Activated naive CD8-positive, alpha-beta T cell treated with anti-CD3 and anti-CD28 coated beads, Interleukin-2, amount 10 ng/mL, durations not matched to agents 7 days and 5 days (primary cell): ENCODE measurements at places on chromosomes 13 and 19. TPM values are rescaled to one million over a fixed set of nuclear protein-coding genes. Genes with fewer than 3 reads are reported as not detected.

DNA sequence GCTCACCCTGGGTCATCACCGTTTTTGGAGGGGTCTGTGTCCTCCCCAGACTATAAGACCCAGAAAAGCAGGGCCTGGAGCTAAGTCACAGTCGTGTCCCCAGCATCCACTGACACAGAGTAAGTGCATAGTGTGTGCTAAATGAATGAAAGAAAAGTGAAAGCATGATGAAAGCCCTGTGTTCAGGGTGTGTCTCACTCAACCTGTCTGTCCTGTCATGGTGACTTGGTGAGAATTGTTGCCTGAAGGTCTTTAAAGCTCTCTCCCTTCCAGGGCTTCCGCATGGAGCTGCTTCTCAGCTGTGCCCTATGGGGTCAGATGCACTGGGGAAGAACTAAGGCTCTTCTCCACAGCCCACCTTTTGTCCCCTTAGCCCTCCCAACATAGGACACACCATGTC is 20.5 kb upstream of the IGFL1 start:
- no peak overlapping the region for H3K27ac ChIP-seq
- no peaks in the 10 kb centered on the region for H3K36me3 ChIP-seq
- DNase-seq = no peak

- peak overlapping the region; percentile 2 for H3K27ac ChIP-seq
- H3K4me3 ChIP-seq = no peak overlapping the region
- peaks cover 15% of the 10 kb centered on the region for H3K27me3 ChIP-seq
- peaks cover 11% of the 10 kb centered on the region for H3K4me1 ChIP-seq
- DNase-seq = no peak
These were observed 41.9 kb upstream of the SPATA13 start for GRCh38 chr13:24118576-24118975.

DNA sequence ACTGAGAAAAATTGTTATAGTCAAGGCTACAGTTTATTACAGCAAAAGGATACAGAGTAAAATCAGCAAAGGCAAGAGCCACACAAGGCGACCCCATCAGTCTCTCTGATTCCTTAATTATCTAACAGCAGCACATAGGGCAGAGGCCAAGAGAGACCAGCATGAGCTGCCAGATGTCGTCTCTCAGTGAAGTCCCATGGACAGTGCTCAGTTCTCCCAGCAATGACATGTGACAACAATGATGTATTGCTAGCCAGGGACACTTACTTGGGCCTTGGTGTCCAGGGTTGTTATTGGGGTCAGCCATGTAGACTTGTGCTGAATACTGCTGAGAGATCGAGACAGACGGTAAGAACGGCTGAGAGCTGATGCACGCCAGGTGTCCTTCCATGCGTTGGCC is 22.3 kb downstream of the ZSWIM9 start:
- H3K36me3 ChIP-seq = peaks cover 24% of the 10 kb centered on the region
- DNase-seq = no peak
- no peak overlapping the region for H3K4me3 ChIP-seq
- H3K27me3 ChIP-seq = no peaks in the 10 kb centered on the region

The C2CD4C gene
- not detected for total RNA-seq

The GTF2F1 gene
- total RNA-seq = 67.3 TPM

DNA sequence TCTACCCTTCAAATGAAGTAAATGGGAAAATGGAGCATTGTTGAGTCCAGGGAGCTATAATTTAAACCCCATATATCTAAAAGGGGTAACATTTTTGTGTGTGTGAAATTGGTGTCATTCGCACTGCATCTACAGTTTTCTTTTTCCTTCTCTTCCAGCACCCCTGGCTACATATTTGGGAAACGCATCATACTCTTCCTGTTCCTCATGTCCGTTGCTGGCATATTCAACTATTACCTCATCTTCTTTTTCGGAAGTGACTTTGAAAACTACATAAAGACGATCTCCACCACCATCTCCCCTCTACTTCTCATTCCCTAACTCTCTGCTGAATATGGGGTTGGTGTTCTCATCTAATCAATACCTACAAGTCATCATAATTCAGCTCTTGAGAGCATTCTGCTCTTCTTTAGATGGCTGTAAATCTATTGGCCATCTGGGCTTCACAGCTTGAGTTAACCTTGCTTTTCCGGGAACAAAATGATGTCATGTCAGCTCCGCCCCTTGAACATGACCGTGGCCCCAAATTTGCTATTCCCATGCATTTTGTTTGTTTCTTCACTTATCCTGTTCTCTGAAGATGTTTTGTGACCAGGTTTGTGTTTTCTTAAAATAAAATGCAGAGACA is 28.6 kb downstream of the ALOX5AP start:
- peaks cover 21% of the 10 kb centered on the region for H3K4me1 ChIP-seq
- no peaks in the 10 kb centered on the region for H3K27me3 ChIP-seq
- H3K27ac ChIP-seq = no peak overlapping the region
- H3K36me3 ChIP-seq = peaks cover 47% of the 10 kb centered on the region
- DNase-seq = no peak
